ENCODE measurements at places on chromosomes 11 and 22. TPM values are rescaled to one million over a fixed set of nuclear protein-coding genes. Genes with fewer than 3 reads are reported as not detected.

DNA sequence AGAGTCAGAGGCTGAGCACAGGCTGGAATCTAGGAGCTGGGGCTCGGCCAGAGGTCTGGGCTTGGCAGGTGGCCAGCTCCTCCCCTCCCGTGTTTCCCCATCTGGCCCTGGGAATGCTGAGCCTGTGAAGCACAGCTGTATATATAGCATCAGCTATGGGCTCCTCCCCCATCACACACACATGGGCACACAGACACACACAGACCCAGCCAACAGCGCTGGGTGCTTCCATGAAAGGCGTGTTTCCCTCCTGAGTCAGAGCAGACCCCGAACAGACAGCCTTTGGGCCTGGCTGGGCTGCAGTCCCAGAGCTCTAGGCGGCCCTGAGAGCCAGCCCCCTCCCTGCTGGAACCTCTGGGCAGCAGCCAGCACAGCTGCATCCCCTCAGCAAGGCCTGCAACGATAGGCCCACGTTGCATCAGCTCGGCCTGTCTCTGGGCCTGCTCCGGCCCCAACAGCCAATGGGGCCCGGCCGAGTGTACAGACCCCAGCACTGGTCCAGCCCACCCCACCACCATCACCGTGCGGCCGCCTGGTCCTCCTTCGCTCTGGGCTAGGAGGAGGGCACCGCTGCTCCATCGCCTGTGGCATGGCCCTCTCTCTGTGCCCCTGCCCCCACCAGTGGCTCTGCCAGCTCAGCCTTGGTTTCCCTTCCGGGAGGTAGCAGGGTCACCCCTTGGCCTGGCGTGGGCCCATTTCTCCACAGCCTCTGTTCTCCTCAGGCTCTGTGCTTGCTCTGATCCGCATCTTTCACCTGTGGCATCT is 7.6 kb upstream of the SERPINH1 start:
- no peak for DNase-seq
- H3K4me3 ChIP-seq: no peak overlapping the region

Gene C11orf91
- not detected for total RNA-seq

GRCh38 chr11:3165916-3166267 is 782 bp upstream of the OSBPL5 start:
- peaks cover 14% of the 10 kb centered on the region for H3K27me3 ChIP-seq
- H3K4me3 ChIP-seq: no peak overlapping the region
- no peak for DNase-seq
- no peaks in the 10 kb centered on the region for H3K36me3 ChIP-seq
- H3K4me1 ChIP-seq: peaks cover 37% of the 10 kb centered on the region

DNA sequence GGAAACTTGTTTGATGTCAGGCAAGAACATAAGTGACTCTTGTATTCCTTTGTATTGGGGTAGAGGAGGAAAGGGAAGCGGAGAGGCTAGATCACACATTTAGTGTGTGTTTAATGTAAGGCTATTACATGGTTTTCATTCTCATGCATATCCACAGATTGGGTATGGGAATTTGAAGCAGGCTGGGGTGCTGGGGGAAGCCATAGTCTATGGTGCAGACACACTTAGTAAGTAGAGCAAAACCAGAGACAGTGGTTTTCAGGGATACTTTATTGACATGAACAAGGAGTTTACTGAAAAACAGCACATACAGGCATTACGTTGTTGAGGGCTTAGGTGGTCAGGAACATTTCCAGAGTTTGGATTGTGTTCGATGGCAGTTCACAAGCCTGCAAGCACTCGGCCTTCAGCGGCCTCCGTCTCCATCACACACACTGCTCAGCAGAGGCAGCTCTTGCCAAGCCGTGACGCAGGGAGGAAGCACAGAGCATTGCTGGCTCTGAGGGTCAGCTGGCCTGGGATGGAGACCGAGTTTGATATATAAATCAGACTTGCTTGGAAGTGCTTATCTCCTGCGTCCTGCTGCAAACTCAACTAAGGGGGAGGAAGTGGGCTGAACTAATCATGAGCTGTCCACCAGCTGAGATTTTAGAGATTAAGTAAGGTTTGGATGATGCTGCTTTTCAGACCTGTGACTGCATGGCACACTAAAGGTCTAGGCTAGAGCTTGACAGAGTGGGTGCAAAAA is 25.3 kb downstream of the SCN3B start:
- H3K27ac ChIP-seq: no peak overlapping the region
- H3K27me3 ChIP-seq: no peaks in the 10 kb centered on the region
- H3K36me3 ChIP-seq: peaks cover 2% of the 10 kb centered on the region
- no peaks in the 10 kb centered on the region for H3K4me1 ChIP-seq

- no peak for DNase-seq
- no peaks in the 10 kb centered on the region for H3K36me3 ChIP-seq
- H3K4me3 ChIP-seq: no peak overlapping the region
- peaks cover 62% of the 10 kb centered on the region for H3K27me3 ChIP-seq
These were observed 10.6 kb downstream of the FREY1 start for GRCh38 chr11:45896422-45896984.

- no peak for DNase-seq
- H3K27me3 ChIP-seq: no peaks in the 10 kb centered on the region
- no peak overlapping the region for H3K27ac ChIP-seq
- no peak overlapping the region for H3K4me3 ChIP-seq
- peaks cover 31% of the 10 kb centered on the region for H3K36me3 ChIP-seq
- H3K4me1 ChIP-seq: peaks cover 24% of the 10 kb centered on the region
These were observed 33.5 kb upstream of the BAIAP2L2 start for GRCh38 chr22:38144025-38144405.

- no peaks in the 10 kb centered on the region for H3K4me1 ChIP-seq
- H3K27me3 ChIP-seq: peaks cover 4% of the 10 kb centered on the region
- DNase-seq: no peak
- H3K4me3 ChIP-seq: no peak overlapping the region
- no peaks in the 10 kb centered on the region for H3K36me3 ChIP-seq
These were observed 300.1 kb downstream of the BUD13 start for GRCh38 chr11:116472651-116473050.

GRCh38 chr11:9901943-9902342 is 238.1 kb downstream of the SWAP70 start:
- no peak overlapping the region for H3K4me3 ChIP-seq
- no peaks in the 10 kb centered on the region for H3K4me1 ChIP-seq
- no peak overlapping the region for H3K27ac ChIP-seq
- H3K27me3 ChIP-seq: no peaks in the 10 kb centered on the region
- no peaks in the 10 kb centered on the region for H3K36me3 ChIP-seq

Data from CD4-positive, alpha-beta T cell (primary cell).